ENCODE measurements at places on chromosomes 12 and 14.

DNA sequence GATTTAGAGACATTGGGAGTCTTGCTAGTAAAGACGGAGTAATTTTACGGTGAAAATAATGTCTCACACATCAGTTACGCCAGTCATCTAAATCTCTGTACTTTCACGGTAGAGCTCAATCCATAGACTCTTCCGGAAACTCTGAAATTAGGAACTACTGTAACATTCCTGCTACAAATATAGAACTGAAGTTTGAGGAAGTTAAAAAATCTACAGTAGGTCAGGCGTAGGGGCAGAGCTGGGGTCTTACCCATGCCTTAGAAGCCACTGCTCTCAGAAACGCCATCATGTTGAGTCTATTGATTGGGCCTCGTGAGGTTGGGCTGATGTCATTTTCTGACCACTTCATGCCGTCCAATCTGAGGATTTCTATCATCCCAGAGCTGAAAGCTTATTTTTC lies 1029.8 kb upstream of the TMEM132C start:
- DNase-seq = no peak

DNA sequence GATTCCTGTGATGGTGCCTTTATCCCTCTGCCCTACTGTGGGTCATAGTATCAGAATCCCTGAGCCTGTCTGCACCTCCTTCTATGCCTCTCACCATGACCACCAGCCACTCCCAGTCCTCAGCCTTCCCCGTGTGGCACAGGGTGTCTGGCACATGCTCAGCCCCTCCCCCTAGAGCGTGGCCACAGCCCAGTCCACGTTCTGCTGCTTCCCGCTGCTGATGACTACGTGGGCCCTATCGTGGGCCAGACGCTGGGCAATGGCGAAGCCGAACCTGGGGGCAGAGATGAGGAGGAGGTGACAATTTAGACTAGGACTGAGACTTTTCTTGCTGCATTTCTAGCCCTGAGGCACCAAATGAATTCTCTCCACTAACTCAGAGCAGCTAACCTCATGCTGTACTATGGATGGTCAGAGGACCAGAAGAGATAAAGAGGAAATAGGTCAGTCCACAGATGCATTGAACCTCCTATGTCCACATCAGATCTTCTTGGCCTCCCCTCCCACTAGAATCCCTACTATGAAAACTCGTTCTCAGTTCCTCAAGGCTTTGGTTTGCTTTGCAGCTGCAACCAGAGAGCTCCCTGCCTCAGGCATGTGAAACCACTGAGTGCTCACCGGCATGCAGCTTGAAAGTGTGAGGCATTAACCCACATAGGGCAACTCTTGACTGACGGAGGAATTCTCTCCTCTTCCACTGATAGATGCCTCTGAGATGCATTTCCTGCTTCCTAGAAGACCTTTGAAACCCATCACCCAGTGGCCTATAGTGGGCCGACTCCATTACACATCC lies 126.3 kb upstream of the DHRS4 start:
- DNase-seq = no peak

DNA sequence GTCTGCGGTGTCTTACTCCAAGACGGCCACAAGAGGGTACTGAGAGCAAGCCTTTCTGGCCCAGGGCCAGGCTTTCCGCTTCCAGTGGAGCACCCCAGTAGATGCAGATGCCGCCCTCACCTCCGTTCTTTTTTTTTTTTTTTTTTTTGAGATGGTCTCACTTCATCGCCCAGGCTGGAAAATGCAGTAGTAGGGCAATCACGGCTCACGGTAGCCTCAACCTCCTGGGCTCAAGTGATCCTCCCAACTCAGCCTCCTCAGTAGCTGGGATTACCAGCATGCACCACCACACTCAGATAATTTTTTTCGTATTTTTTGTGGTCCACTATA lies 5.6 kb upstream of the LBHD2 start:
- no peak for DNase-seq

- no peak for DNase-seq
Observed at GRCh38 chr12:112936264-112936663, 2.0 kb upstream of the OAS3 start.

- no peak for DNase-seq
Observed at GRCh38 chr12:111349101-111349747, 19.7 kb downstream of the PHETA1 start.

- DNase-seq = no peak
Observed at GRCh38 chr14:101917413-101918017, 46.9 kb upstream of the DYNC1H1 start.

GRCh38 chr12:101650346-101651117 lies 46.9 kb upstream of the CHPT1 start:
- no peak for DNase-seq

- DNase-seq = no peak
Observed at GRCh38 chr14:88985654-88986053, 161.2 kb downstream of the TTC8 start.

DNA sequence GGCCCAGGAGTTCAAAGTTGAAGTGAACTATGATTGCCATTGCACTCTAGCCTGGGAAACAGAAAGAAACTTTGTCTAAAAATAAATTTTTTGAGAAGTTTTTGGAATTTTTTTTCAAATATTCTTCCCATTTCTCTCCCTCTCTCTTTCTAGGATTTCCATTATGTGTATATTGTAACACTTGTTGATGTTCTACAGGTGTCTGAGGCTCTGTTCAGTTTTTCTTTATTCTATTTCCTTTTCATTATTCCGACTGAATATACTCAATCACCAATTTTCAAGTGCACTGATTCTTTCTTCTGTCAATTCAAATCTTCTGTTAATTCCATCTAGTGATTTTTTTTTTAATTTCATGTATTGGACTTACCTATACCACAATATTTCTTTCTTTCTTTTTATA lies 48.3 kb upstream of the SLC6A15 start:
- DNase-seq = no peak

DNA sequence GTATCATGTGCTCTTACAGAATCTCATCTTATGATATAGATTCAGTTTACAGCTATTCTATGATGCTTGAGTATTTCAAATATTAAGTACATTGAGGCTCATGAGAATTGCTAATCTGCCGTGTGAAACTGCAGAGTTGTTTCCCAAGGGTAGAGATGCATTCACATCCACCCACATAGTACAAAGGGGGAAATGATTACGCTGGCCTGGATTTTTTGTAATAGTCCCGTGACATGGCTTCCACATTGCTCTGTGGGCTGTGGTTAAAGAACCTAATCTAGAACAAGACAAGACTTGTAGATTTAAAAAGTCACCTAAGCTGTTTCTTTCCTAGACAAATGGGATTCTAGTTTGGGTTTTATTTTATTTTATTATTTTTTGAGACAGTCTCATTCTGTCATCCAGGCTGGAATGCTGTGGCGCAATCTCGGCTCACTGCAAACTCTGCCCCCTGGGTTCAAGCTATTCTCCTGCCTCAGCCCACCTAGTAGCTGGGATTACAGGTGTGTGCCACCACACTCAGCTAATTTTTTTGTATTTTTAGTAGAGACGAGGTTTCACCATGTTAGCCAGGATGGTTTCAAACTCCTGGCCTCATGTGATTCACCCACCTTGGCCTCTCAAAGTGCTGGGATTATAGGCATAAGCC lies 13.0 kb upstream of the RIOX1 start:
- no peak for DNase-seq

DNA sequence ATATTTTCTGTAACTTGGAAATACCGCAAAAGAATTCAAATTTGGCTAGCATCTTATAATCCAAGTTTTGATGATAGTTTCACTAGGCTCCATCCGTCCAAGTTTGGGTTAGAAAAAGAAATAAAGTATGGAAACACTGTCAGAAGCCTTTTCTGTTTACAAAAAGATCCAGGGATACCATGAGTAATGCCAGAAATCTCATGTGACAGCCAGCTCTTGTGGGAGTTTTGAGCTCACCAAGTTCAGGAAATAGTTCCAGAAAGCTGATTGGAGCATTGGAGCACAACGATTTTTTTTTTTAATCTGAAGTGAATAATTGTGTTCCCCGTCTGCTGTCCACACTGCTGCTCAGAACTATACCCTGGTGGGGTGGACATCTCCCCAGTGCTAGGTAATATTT lies 229.7 kb upstream of the NPAS3 start:
- no peak for DNase-seq

GRCh38 chr12:664075-664778 lies 982 bp upstream of the NINJ2 start:
- no peak for DNase-seq

- DNase-seq = peak; percentile 89
Observed at GRCh38 chr12:110543252-110543959, 39.7 kb downstream of the PPTC7 start.

GRCh38 chr14:89614009-89614691 lies 197.1 kb upstream of the FOXN3 start:
- DNase-seq = no peak

DNA sequence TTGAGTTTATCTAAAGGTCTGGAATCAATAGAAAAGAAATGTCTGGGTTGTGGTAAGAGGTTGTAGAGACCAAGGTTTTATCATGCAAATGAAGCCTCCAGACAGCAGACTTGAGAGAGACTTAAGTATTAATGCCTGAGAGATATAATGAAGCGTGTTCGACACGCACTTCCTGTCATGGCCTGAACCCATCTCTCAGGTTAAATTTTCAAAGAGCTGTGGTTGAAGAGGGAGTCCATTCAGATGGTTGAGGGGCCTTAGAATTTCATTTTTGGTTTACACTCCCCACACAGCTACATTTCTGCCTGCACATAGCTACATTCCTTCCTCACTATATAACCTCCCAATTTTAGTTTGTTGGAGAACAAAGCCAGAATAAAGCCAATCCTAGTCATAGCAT lies 10.1 kb upstream of the CLEC12A start:
- no peak for DNase-seq

DNA sequence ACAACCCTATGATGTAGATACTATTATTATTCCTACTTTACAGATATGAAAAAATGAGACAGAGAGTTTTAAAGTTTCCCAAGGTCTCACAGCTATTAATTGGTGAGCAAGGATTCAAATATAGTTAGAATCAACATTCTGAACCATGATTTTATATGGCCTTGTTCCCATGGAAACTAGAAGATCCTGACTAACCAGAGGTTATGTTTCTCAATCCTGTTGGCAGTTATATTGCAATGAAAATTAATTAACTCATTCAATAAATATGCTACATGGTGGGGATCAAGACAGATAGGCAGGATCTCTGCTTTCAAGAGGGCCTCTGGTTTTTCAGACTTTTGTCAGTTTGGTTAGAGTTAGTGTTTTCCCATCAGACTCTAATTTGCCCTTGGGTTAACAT lies 9.3 kb upstream of the FUT8 start:
- no peak for DNase-seq

GRCh38 chr14:48748151-48748675 lies 838.0 kb downstream of the RPS29 start:
- DNase-seq = no peak

GRCh38 chr12:44286821-44287505 lies 451.1 kb downstream of the TMEM117 start:
- no peak for DNase-seq

- DNase-seq = no peak
Observed at GRCh38 chr12:51923506-51924365, 16.4 kb downstream of the ACVRL1 start.

DNA sequence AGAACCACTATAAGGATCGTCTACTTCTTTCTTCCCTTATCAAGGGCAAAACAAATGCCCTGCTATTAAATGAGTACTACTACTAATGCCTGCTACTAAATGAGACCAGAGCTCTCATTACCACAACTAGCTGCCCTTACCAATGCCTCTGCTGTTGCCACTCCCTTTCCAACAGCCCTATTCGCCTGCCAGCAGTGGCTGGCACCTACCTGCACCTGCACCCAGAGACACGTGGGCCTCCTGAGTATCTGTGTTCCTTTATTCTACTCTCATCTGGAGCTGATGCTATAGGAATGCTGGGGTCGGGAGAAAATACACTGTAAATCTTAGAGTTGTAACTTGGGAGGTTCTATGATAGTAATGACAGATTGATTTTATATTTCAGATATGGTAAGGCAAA lies 174.7 kb downstream of the SLC2A13 start:
- no peak for DNase-seq

- DNase-seq = no peak
Observed at GRCh38 chr14:82070040-82070439, 536.4 kb upstream of the SEL1L start.

- DNase-seq = no peak
Observed at GRCh38 chr14:71620401-71620800, 311.8 kb upstream of the RGS6 start.

- no peak for DNase-seq
Observed at GRCh38 chr12:15088105-15088504, 115.3 kb downstream of the PDE6H start.

DNA sequence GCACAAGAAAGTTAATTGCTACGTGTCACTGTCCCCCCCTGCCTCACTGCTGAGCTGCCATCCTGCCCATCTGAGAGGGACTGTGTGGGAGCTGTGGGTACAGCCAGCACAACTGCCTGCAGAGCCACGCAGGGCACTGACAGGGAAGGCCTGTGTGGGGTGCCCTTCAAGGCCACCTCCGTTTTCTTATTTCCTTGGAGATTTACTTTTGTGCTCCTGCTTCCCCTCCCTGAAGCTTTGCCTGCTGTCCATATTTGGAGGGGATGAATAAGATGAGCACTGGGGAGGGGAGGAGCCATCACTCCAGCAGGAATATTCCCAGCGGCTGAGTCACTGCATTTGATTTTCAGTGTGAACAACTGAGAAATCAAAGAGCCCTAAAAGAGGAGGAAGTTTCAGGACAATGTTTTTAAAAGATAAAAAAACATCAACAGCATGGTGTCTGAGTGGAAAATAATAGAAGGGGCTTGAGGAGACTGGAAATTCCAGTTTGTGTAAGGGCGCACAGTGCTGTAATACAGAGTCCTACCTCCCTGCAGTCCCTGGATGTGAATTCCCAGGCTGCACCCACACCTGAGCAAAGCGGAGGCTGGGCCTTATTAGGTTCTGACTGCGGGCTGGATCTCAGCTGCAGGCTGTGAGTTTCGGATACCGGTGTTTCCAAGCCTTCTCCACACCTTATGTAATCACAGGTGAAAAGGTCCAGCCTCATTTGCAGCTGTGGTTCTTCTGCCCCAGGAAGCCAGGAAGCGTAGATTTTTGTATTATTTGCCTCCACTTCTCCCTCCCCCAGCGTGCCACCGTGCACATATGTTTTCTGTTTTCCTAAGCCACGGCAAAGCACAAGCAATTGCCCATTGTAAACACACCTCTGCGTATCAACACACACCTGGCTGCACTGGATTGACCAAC lies 192.6 kb upstream of the BCL2L14 start:
- no peak for DNase-seq

GRCh38 chr12:66058554-66058953 lies 72.0 kb downstream of the LLPH start:
- DNase-seq = no peak

DNA sequence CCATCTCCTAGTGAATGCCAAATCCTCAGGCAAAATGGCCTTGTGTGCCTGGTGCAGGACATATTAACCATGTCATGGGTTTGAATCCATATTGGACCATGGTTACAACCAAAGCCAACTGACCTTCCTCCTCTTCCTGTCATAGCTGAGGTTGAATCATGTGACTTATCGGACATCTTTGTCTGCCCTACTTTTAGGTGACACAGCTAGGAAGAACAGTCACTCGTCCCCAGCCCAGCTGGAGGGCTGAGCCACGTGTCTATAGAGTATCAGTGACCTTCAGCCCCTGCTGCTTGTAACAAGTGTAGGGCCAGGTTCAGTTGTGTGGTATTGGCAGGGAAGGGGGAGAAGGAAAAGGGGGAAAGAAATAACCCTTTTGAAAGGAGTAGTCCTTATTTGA lies 225.2 kb downstream of the KTN1 start:
- DNase-seq = no peak
